ENCODE measurements at places on chromosomes 3 and 15.

GRCh38 chr15:23823508-23823907 lies 136.4 kb upstream of the NDN start:
- DNase-seq: no peak

DNA sequence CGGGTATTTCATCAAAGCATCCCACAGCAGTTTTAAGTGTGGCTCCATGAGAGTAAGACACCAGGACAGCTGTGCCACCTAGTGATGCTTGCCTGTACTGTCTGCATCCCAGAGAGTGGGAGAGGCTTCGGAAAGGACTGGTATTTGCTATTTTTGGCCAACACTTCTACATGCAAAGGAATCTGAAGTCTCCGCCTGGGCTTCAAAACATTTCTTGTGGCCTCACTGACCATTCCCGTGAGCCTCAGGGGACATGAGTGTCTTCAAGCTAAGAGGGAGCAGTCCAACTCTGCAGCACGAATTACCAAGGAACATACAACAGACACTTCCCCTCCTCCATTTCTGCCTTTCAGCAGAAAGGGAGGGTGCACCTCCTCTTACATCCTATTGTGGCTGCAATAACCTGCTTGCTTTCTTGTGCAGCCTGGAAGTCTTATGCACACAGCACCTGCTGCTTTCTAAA lies 177.5 kb downstream of the RORA start:
- DNase-seq: no peak

DNA sequence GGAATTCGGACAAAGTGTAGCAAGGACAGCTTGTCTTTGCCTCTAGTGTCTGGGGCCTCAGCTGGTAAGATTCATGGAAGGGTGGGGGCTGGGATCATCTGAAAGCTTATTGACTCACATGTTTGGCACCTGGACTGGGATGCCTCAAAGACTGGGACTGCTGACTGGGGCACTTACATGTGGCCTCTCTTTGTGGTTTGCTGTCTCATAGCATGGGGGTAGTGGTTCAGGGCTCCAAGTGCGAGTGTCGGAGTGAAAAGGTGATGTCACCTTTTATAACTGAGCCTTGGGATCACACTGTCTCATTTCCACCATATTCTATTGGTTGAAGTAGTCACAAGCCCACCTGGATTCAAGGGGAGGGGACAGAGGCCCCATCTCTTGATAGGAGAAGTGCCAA lies 6.8 kb downstream of the MFSD1 start:
- no peak for DNase-seq

DNA sequence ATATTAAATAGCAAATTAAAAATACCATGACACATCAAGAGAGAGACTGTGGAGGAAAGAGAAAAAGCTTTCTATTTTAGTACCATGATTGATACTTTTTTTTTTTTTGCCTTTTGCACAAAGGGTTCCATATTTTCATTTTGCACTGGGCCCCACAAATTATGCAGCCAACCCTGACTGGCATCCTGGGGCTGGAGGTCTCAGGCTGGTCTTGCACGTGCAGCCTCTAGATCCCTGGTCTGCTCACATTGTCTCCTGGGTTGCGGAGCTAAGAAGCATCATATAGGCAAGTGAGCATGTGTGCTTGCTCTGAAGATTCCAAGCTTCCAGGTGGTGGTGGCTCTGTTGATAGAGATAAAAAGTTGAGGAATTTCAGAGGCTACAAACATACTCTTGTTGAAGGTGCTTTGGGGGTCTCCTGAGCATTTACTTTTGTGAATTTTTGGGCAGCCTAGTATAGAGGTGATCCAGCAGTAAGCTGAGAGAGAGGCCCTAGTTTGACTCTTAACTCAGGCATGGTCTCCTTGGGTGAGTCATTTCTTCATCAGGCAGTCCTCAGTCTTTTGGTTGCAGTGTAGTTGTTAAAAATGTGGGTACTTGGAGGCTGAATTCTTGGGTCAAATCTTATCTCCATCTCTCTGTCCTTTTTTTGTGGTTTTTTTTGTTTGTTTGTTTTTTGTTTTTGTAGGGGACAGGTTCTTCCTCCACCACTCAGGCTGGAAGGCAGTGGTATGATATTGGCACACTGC lies 31.3 kb downstream of the SMAD3 start:
- DNase-seq: no peak

GRCh38 chr15:70698426-70698825 lies 64.9 kb downstream of the UACA start:
- DNase-seq: no peak

DNA sequence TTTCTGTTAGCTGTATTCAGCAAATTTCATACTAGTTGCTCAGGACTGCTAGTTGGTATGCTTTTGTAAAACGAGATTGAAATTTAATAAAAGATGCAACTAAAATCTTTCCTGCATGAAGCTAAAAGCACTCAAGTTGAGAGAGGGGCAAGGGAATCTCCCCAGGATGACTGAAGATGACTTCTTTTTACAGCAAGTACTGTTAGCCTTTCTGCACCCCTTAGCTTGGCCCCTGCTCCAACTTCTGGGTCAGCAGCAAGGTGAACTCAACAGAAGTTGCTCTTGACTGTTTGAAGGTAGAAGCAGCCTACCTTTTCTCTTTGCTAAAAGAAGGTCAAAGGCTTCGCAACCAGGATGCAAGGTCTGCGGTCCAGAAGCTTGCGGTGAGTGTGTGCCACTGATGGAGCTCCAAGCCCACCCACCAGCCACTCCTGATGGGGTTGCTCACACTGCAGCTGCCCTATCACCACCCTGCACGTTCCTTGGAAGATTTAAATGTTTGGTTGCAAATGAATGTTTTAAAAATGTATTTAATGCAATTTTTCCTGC lies 32.5 kb downstream of the NME9 start:
- no peak for DNase-seq
